Right atrium auricular region (tissue), 2 donors: ENCODE measurements at places on chromosomes 3 and 15. TPM values are rescaled to one million over a fixed set of nuclear protein-coding genes. Genes with fewer than 3 reads are reported as not detected.

Gene CCDC33
- total RNA-seq = not detected

Gene SKOR1
- not detected for total RNA-seq

Gene TRH
- total RNA-seq = 0.55 TPM

Gene SSUH2
- total RNA-seq = 0.59 TPM

DNA sequence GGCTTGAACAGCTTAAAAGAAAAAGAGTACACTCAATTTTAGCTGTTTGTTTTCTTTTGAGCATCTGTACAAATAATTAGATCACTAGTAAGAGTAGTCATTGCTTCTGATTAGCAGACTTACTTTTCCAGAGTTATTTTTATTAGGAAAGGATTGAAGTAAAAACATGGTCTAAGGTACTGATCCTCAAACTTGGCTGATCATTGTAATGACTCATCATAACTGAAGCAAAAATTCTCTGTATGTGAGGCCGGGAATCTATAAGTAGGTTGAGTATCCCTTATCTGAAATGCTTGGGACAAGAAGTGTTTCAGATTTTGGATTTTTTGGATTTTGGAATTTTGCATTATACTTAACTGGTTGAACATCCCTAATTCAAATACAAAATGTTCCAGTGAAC, 12.4 kb downstream of the NMD3 start:
- no peak for DNase-seq
